ENCODE measurements at places on chromosomes 2 and 18.

DNA sequence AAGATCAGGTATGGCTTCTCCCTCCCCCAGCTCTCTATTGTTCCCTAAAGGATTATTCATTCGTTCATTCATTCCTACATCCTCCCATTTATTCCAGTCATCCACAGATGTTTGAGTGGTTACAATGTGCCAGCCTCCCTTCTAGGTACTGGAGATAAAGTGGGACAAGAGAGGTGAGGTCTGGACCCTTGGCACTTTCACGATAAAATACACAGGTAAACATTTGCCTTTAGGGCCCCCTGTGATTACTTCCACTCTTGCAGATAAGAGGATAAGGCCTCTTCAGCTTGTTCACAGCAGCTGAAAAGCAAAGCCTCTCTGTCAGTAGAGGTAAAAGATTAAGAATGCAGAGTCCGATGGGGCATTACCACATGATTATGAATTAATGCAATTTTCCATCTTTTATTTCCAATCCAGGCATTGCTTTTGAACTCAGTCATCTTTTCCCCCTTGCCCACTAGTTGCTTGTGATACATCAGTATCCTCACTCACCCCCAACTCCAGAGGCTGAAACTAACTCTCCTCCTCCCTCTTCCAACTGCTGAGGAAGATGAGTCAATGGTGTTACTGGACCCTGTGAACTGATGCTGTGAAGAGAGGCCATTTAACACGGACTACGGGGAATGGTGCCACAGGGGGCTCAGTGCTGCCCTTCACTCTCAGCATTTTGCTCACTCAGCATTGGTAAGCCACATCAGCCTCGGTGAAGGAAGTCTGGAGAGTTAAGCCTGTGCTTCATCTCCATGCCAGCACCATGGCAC lies 1.1 kb upstream of the DPP4 start:
- DNase-seq, result no peak

DNA sequence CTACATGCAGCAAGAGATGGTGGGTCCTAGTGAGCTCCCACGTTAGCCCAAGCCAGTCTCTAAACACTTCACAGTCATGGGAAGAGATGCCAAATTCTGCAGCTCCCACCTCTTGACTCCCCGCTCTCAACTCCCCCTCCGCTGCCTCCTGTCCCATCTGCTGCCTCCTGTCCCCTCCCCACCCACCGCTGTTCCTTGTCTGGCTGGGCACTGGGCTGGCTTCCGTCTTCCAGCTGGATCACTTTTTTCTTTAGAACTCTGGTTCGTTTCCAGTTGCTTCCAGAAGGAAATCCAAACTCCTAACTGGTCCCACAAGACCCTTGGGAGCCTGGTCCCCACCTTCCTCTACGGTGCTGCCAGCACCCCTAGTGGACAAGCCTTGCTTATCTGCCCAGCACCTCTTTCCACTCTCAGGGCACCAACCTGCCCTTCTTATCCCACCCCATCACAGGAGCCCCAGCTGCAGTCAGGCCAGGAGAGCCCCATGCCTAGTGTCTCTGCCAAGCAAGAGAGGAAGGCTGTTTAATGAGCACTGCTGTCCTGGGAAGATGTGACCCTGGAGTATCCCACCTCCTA lies 12.1 kb upstream of the TWIST2 start:
- no peak for DNase-seq

DNA sequence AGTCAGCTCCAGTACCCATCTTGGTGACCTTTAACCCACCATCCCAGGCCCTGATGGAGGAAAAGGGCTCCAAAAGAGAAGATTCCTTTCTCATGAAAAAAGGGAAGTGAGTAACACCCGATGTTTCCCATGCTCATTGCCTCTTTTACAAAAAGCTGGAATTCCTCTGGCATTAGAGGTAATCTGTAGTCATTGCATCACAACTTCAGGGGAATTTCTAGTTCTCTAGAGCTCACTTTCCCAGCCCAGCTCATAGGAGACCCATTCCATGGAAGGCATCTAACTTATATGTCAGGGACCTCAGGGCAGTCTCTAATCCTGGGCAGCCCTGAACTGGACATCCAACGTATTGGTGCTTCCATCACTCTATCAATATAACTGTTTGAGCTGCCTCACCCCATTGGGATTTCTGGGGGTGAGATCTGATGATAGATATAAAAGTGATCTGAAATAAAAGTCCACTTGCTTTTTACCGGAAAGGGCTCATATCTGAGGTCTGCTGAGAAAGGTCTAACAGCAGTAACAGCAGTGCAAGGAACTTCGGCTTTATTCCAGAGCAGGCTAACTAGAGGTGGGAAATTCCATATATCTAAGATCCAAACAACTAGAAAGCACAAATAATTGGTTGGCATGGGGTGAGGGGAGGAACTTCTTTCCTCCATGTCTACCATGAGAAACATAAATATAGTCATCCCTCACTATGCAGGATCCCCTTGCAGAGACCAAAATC lies 106.1 kb downstream of the ETAA1 start:
- DNase-seq, result no peak

DNA sequence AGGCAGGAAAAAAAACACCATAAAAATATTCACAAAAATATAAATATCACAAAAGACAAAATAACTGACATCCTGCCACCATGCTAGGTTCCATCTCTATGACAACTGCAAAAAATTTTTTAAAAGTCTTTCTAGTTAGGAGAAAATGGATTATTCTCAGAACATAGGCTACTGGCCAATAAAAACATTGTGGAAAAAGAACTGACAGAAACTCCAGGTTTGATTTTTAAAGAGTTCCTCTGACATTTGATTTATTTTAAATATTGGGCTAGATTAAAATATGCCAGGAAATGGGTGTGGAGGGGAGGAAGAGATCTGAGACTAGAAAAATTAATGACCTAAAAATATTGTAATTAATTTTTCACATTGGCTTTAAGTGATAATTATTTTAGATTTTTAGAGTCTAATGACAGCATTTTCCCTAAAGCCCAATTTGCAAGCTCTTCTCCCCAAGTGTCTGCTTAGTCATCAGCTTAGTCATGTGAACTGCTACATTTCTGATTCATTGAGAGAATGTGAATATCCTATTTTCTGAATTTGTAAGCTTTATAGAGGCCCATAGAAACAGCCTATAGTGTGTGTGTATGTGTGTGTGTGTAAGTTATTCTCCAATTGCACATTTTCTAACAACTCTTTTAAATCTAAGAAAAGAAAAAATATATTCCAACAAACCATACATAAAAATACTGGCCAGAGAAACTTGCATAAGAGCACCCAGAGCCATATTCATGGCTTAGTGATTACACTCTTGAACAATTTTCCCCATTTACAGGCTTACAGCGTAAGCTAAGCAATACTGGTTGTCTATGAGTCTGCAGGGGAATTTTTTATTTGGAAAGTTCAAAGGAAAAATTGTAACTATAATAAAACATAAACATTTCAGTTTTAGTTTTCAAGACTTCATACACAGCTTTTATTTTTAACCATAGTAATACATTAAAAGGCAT lies 48.4 kb downstream of the TMEFF2 start:
- DNase-seq, result no peak

DNA sequence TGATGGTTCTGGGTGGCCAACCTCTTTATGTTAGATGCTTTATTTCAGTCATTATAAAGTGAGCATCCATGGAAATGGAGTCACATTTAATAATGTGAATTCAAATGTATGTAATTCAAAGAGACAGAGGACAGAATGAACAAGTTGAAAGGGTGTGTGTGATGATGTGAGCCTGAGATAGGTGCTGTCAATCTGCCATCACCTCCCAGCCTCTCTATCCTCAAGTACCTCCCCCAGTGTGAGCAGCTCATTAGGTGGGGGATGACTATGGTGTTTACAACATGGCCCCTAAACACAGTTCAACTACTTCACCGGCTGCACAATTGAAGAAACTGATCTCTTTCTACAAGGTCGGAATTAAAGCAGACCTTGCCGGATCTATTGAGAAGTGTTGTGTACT lies 74.7 kb upstream of the IGFBP5 start:
- DNase-seq, result no peak
